ENCODE measurements at places on chromosomes 5 and 9.

DNA sequence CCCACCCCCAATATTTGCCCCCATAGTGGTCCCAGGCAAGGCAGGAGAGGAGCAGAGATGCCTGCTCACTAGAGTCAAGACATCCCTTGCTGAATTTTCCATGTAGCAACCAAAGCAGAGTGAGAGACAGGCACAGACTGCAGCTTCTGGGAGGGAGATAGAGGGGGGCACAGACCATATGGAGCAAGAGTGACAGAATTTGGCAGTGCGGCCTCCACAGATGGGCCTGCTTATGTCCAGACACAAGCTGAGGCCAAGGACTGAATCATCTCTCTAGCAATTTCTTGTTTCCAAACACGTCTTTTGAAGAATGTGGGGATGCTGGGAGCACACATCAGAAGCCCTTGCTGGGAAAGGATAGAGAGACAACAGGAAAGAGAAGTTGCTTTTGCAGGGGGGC, 53.0 kb upstream of the ALDH1B1 start:
- no peak for DNase-seq

DNA sequence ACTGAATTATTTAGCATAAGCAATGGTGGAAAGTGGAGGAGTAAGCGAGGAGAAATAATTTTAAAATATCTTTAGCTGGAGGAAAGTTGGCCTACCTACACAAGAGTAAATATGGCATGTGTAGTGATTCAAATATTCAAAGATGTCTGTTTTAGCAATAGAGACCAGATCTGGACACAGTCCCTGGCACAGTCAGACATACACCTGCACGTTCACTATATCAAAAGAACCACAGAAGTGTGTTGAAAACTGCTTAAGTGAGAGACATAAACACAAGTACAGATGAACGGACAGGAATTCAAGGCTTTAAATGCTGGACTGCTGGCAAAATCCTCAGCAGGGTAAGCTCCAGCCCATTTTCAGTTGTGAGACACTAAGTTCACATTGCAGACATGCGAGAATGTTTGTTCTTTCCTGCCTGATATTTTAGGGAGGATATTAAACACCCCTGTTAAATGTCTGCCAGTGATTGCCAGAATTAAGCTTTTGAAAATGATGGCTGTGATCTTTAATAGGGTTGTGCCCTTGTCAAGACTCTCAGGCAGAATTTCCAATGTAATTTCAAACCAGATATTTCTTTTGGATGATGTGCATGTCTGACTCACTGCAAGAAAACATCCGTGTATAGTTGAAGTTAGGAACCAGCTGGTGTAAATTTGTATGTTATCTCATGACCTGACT, 810.6 kb downstream of the TLE4 start:
- DNase-seq: no peak

GRCh38 chr9:3682186-3682585, 156.4 kb upstream of the RFX3 start:
- no peak for DNase-seq

GRCh38 chr9:92425474-92425873, 1.2 kb upstream of the OMD start:
- DNase-seq: no peak

GRCh38 chr5:181036816-181037364, 3.2 kb upstream of the BTNL9 start:
- no peak for DNase-seq

- DNase-seq: no peak
These were observed at the start of gene CSF2 for GRCh38 chr5:132073231-132074013. Gene CSF2 (plus strand): TSS chr5:132073789. CDS start chr5:132073824, 35 bp downstream.

DNA sequence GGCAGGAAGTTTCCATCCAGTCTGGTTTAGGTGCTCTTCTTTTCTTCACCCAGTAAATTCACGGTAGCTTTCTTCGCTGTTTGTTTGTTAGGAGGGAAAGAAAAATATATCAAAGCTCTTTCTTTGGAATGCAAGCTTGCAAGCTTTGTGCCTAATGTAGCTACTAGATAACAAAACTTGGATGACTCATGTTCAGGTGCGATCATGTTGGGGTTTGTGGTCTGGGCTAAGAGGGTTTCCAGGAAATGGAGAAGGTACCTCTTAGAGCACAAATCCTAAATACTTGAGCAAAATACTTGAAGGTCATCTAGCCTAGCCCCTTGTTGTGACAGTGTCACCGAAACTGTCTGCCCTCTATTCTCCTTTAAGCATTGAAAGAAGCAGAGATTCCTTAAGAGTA, 17.7 kb downstream of the SRP19 start:
- no peak for DNase-seq

GRCh38 chr9:131660466-131661405, 79.1 kb downstream of the RAPGEF1 start:
- DNase-seq: no peak

DNA sequence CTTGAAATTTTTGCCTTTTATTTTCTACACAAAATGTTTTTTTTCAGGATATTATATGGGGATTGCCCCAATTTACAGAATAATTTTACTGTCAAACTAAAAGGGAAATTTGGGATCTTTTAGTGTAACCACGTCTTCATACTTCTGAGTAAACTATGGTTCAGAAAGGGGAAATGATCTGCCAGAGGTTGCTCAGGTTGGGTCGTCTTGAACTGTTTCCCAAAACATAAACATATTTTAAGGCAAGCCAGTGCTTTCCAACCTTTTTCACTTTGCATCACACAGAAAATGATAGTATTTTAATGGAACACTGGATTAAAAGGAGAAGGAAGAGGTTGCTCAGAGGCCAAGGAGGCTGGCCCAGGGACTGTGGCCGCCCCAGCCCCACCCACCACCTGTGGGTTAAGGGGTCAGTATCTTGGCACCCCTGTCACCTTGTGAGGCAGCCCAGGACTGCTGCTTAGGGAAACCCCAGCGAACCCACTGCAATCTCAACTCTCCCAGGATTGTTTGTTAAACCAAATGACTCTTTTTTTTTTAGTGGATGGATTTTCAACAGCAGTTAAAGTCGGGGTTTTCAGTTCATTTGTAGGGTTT, 142.7 kb upstream of the DHFR start:
- no peak for DNase-seq

DNA sequence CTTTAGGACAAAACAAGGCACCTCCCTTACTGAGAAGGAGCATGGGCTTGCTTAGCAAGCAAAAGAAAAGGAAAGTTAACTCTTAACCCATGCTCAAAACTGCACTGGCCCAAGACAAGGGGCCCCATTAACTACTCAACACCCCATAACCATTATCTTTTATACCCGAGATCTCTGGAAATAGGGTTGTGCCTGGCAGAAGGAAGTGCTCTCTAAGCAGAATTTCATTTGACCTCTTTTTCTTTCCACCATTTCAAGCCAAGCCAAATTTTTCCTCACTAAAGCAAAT, 167.2 kb downstream of the RASEF start:
- DNase-seq: no peak

DNA sequence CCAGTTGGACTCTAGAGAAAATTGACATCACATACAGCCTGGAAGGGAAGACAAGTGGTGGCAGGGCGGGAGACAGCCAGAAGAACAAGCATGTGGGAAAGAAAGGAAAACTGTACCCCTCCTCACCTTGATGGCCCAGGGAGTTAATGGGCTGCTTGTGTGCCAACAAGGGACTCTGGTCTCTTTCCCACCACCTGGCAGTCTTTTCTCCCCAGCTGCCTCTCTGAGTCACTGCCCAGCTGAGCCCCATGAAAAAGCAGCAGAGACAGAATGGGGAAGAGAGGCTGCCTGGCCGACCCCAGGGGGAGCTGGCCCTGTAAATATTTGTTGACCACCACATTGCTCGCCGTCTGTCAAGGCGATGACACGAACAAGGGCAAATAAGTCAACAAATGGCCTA, 359.4 kb downstream of the ENC1 start:
- DNase-seq: no peak

DNA sequence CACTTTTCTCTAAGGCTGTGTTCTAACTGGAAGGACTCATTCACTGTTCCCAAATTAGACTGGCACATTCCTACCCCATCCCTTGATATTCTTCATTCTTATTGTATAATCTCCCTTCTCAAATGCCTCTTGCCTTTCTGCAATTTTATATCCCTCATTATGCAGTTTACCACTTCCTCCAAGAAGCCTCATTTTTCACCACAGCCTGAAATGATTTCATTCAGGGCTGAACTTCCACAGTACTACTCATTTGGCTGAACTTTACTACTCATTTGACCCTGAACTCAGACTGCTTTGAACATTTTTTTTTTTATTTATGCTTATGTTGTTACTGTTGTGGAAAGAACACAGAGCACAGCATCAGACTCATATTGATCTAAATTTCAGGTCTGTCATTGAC, 32.7 kb downstream of the GRIA1 start:
- DNase-seq: no peak

- no peak for DNase-seq
These were observed 12.4 kb downstream of the CBY3 start for GRCh38 chr5:179668391-179668790.

GRCh38 chr9:70924380-70924779, 197.0 kb downstream of the TRPM3 start:
- DNase-seq: no peak

DNA sequence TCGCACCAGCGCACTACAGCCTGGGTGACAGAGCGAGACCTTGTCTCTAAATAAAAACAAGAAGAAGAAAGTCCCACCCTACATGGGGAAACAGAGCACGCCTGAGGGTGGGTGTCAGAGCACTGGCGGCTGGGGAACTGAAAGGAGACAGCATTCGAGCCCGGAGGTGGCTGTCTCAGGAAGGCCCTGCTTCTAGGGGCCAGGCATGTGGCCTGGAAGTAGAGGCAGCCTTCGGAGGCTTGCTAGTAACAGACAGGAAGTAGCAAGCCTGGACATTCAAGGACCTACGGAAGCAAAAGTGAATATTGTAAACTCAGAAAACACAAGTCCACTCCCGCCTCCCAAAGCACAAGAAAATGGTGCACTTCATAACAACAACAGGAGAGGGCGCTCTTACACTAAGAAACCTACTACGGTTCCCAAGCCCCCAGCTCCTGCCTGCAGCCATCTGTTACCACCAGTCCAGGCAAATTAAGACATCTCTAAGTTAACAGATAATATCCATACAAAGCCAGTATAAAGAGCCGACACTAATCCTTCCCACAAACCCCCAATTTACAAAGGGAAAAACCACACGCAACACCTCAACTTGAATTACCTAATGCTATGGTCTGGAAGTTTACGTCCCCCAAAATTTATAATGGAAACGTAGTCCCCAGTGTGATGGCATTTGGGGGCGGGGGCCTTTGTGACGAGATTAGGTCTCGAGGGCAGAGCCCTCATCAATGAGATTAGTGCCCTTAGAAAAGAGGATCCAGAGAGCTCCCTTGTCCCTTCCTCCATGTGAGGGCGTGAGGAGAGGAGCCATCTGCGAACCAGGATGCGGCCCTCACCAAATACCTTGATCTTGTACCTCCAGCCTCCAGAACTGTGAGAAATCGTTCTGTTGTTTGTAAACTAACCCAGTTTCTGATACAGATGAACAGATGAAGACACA, 7.7 kb downstream of the RASGEF1C start:
- DNase-seq: no peak

GRCh38 chr5:17204133-17204489, 13.3 kb upstream of the BASP1 start:
- no peak for DNase-seq

- no peak for DNase-seq
These were observed 7.9 kb downstream of the IRX4 start for GRCh38 chr5:1874771-1875220.

DNA sequence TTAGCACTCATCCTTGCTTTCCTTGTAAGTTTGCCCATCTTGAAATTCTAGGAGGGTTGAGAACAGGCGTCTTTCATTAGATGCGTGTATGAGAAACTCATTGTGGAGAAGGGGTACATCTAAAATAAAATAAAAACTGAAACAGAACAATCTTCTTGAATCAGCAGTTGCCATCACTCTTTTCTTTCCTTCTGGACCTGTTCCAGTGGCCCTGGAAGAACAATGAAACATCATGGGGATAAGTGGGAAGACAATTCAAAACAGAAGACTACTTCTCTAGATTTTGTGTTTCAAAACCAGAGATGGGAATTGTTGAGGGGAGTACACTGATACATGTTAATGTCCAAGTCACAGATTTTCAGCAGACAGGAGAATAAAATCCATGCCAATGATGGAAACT, 59.9 kb downstream of the SLC1A3 start:
- no peak for DNase-seq

- no peak for DNase-seq
These were observed 16.0 kb upstream of the GOLPH3 start for GRCh38 chr5:32190095-32190494.

DNA sequence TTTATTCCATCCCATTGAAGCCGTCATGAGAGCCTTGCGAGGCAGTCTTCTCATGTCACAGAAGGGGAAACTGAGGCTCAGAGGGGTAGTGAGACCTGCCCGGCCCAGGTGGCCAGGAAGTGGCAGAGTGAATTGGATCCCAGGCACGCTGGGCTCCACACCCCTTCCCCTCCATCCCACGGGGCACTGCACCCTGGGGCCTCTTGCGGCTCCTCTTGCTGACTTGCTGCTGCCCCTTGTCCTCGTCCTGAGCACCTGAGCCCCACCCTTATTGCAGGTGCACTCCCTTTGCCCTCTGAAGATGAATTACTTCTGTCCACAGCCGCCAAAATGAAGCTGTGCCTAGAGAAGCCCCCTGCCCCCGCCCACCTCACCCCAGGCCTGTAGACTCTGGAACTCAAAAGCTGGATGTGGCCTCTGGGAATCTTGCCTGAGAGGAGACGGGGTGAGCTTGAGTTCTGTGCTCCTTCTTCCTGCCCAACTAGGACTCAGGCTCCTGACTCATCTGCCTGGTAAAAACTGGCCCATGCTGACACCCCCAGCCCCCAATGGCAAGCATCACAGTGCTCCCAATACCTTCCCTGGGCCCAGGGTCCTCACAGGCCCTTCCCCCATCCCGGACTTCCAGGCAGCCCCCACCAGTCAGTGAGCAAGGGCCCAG, 6.4 kb downstream of the NEURL1B start:
- no peak for DNase-seq

Data from stimulated activated CD4-positive, alpha-beta T cell treated with anti-CD3 and anti-CD28 coated beads, Interleukin-1b, Interleukin-23, amount 100 ng/mL, for 24 hours (primary cell).